ENCODE measurements at places on chromosomes 1 and 21. TPM values are rescaled to one million over a fixed set of nuclear protein-coding genes. Genes with fewer than 3 reads are reported as not detected.

DNA sequence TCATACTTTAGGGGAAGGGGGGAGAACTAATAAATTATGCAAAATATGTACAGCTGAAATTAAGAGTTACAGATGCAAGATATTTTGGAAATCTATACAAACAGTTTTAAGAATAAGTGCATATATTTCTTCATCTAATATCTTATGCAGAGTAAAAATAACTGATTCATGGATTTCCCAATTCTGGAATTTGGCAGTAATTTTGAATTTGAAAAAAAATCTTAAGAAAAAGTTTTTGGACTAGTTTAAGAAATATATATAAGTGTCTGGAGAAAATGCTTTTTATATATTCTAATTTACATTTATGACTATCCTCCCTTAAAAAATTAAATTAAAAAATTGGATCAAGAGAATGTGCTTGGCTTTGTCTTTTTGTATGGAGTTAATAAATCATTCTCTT, 474.3 kb downstream of the BRINP3 start:
- H3K4me3 ChIP-seq, result no peak overlapping the region
- no peak for DNase-seq
- no peaks in the 10 kb centered on the region for H3K36me3 ChIP-seq
- H3K27me3 ChIP-seq, result no peaks in the 10 kb centered on the region
- no peaks in the 10 kb centered on the region for H3K4me1 ChIP-seq

DNA sequence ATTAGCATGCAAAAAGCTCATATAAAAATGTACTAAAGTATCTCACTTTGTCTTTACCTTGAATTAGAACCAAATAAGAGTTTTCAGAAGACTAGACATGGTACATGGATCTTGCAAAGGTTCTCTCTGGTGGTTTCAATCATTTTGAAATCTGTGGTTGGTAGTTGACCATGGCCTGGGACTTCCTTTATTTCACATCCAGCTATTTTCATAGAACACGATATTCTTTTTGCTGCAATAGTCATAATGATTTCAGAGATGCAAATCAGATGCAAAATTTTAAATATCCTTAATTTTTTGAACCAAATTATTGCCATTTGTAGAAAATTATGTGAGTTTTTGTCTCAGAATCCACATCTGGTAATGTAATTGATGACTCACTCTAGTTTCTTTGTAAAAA, 375.1 kb upstream of the ZP4 start:
- no peak for DNase-seq
- no peaks in the 10 kb centered on the region for H3K27me3 ChIP-seq
- no peaks in the 10 kb centered on the region for H3K36me3 ChIP-seq
- no peak overlapping the region for H3K27ac ChIP-seq

- H3K27me3 ChIP-seq, result no peaks in the 10 kb centered on the region
- no peak for DNase-seq
- H3K4me1 ChIP-seq, result no peaks in the 10 kb centered on the region
- H3K27ac ChIP-seq, result no peak overlapping the region
Observed at GRCh38 chr1:66840929-66841328, 39.9 kb upstream of the INSL5 start.

- H3K36me3 ChIP-seq, result no peaks in the 10 kb centered on the region
- no peak overlapping the region for H3K4me3 ChIP-seq
- no peak for DNase-seq
- no peaks in the 10 kb centered on the region for H3K27me3 ChIP-seq
Observed at GRCh38 chr1:8846263-8846662, 28.8 kb upstream of the RERE start.

- H3K27ac ChIP-seq, result no peak overlapping the region
- no peak for DNase-seq
Observed at GRCh38 chr1:86633921-86634320, 70.5 kb upstream of the SH3GLB1 start.

DNA sequence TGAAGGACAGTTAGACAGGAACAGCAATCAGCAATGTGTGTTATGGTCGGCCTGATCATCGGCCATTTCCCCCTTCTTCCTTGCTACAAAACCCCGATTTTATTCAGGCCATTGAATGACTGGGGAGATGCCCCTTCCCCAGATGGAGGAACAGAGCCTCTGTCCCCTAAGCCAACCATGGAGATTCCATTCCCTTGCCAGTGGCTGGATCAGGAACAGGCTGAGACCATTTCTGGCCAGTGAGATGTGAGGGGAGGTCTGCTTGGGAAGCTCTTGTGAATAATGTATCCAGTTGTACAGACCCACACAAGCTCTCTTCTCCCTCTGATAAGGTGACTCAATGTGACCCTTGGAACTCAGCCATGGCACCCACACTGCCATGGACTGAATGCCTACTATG, 7.7 kb downstream of the CSRP1 start:
- no peak for DNase-seq
- no peak overlapping the region for H3K27ac ChIP-seq
- H3K27me3 ChIP-seq, result no peaks in the 10 kb centered on the region
- peaks cover 41% of the 10 kb centered on the region for H3K4me1 ChIP-seq
- no peak overlapping the region for H3K4me3 ChIP-seq

DNA sequence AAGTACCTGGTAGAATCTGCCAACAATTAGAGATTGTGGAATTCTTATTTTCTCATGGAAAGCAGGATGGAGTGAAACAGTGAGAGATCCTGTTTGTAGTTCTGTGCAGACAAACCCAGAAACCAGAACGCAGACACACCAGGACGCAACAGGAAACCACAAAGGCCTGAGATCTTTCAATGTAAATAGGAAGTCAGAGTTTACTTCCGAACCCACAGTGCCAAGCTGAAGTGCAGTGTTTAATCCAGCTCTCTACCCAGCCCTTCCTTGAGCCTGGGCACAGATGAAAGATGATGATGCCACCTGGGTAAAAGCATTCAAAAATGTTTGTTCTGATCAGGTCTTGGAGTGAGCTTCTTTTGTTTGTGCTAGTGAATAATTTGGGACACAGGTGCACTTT, 244.2 kb upstream of the HOOK1 start:
- H3K4me1 ChIP-seq, result no peaks in the 10 kb centered on the region
- H3K27ac ChIP-seq, result no peak overlapping the region
- peak; percentile 23 for DNase-seq
- H3K4me3 ChIP-seq, result no peak overlapping the region

DNA sequence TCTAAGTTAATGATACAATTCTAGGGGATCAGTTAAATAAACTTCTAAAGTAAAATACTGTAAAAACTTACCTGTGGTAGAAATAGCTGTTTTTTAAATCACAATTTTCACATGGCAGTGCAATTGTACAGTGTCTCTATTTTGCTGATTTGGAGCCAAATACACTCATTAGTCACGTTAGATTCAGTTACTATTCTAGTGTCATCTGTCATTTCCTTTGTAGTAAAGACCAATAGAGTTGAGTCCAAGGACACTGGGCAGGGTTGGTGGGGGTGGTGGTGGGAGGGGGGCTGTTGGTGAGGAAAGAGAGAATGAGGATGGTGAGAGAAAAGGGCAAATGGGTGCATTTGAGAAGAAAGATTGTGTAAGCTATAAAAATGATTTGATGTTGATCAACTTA, 33.6 kb downstream of the CD55 start:
- no peaks in the 10 kb centered on the region for H3K36me3 ChIP-seq
- no peaks in the 10 kb centered on the region for H3K27me3 ChIP-seq
- no peak overlapping the region for H3K4me3 ChIP-seq
- H3K4me1 ChIP-seq, result no peaks in the 10 kb centered on the region

- no peaks in the 10 kb centered on the region for H3K36me3 ChIP-seq
- H3K27me3 ChIP-seq, result no peaks in the 10 kb centered on the region
- no peak for DNase-seq
- H3K4me3 ChIP-seq, result no peak overlapping the region
- H3K27ac ChIP-seq, result no peak overlapping the region
Observed at GRCh38 chr1:210688512-210689234, 360.0 kb downstream of the HHAT start.

DNA sequence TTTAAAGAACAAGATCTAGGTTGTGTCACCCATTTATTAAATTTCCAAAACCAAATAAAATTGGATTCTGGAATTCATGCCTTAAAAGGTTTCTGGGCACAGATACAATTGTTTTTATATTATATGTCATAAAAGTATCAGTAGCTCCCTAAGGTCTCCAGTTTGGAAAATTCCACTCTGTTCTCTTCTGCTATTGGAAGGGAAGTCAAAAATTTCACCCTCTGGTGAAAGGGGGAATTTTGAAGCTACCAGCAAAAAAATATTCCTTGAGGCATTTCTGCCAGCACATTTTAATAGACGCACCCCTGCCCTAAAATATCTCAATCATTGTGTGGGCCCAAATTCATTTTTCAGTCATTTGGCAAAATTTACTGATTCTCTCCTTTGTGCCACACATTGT, 285.7 kb upstream of the SGIP1 start:
- no peaks in the 10 kb centered on the region for H3K36me3 ChIP-seq
- H3K4me3 ChIP-seq, result no peak overlapping the region
- no peak overlapping the region for H3K27ac ChIP-seq

DNA sequence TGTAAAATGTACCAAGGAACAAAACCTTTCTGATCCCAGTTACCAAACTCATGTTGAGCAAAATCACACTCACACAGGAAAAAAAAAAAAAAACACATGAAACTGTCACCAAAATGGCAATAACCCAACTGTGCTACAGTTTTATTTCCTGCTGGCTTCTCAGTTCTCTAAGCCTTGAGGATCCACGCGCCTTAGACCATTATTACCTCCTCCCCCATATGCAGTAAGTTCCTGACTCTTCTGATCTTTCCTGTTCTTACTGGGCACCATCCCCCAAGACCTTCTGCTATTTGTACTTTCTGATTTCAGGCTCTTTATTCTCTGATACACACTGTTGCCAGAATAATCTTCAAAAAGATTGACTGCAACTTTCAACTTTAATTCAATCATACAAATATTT, 79.6 kb downstream of the SLC45A1 start:
- no peak for DNase-seq
- H3K4me3 ChIP-seq, result no peak overlapping the region
- H3K4me1 ChIP-seq, result peaks cover 30% of the 10 kb centered on the region

DNA sequence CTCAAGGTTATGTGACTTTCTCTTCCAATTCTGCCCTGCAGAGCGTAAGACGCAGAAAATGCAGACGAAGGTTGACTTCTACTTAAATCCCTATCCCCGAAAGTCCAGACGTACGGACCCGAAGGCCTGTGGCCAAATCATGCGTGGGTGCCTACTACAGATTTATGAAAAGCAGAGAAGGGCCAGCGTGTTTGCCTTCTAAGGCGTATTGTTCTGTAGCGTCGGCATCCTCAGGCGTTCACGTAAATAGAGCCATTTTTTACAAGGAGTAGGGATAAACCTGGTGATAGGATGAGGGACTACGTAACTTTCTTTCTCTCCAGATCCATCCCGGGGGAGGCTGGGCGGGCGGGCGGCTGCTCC, 222 bp upstream of the GIPC2 start:
- no peaks in the 10 kb centered on the region for H3K4me1 ChIP-seq
- H3K36me3 ChIP-seq, result no peaks in the 10 kb centered on the region
- peak overlapping the region; percentile 61 for H3K4me3 ChIP-seq
- DNase-seq, result peak; percentile 33
- no peaks in the 10 kb centered on the region for H3K27me3 ChIP-seq

LENEP gene
- 1.1 TPM for total RNA-seq

RGS13 gene
- not detected for total RNA-seq

FCMR gene
- total RNA-seq, result 1.3 TPM

REN gene
- not detected for total RNA-seq

CRYBG2 gene
- 4.9 TPM for total RNA-seq

FCAMR gene
- not detected for total RNA-seq

FMO4 gene
- total RNA-seq, result 4.2 TPM

CHRM3 gene
- 6.5 TPM for total RNA-seq

BTBD8 gene
- total RNA-seq, result 14.6 TPM

AMY1A gene
- not detected for total RNA-seq
